ENCODE measurements at places on chromosomes 12 and 14. TPM values are rescaled to one million over a fixed set of nuclear protein-coding genes. Genes with fewer than 3 reads are reported as not detected.

ZNF740 gene
- total RNA-seq, result 16.5 TPM

SALL2 gene
- 0.69 TPM for total RNA-seq

PABPN1 gene
- 150 TPM for total RNA-seq

RPGRIP1 gene
- total RNA-seq, result 0.10 TPM

TCTN2 gene
- 12.8 TPM for total RNA-seq

ARL6IP4 gene
- total RNA-seq, result 243 TPM

ADCY4 gene
- total RNA-seq, result not detected

TMPRSS12 gene
- not detected for total RNA-seq

HHIPL1 gene
- 0.20 TPM for total RNA-seq

EFS gene
- total RNA-seq, result not detected

PDE3A gene
- total RNA-seq, result 3.0 TPM

PTHLH gene
- total RNA-seq, result 13.2 TPM

NUAK1 gene
- total RNA-seq, result 6.2 TPM

GATC gene
- total RNA-seq, result 25.6 TPM

ACOT4 gene
- total RNA-seq, result 2.2 TPM

ZDHHC22 gene
- total RNA-seq, result 0.23 TPM

LRRC23 gene
- total RNA-seq, result 15.4 TPM

GDF3 gene
- not detected for total RNA-seq

TRMT61A gene
- total RNA-seq, result 19.1 TPM

LYZ gene
- 0.05 TPM for total RNA-seq

GPR137C gene
- total RNA-seq, result 0.05 TPM

SLCO1B1 gene
- 0.63 TPM for total RNA-seq

PGAM5 gene
- 55.1 TPM for total RNA-seq

TSPAN19 gene
- total RNA-seq, result not detected

CHST11 gene
- 17.3 TPM for total RNA-seq

SMCO2 gene
- not detected for total RNA-seq

HOTAIR gene
- total RNA-seq, result 0.21 TPM

CEBPE gene
- total RNA-seq, result 0.08 TPM

SLC4A8 gene
- total RNA-seq, result 1.5 TPM

OTX2 gene
- total RNA-seq, result not detected
